ENCODE measurements at places on chromosomes 3 and 15.

- H3K27me3 ChIP-seq: no peaks in the 10 kb centered on the region
- no peak overlapping the region for H3K4me3 ChIP-seq
- H3K27ac ChIP-seq: no peak overlapping the region
- H3K4me1 ChIP-seq: no peaks in the 10 kb centered on the region
- no peak for DNase-seq
- H3K36me3 ChIP-seq: peaks cover 22% of the 10 kb centered on the region
Measured at GRCh38 chr3:43076857-43077256, 29.0 kb downstream of the POMGNT2 start.

DNA sequence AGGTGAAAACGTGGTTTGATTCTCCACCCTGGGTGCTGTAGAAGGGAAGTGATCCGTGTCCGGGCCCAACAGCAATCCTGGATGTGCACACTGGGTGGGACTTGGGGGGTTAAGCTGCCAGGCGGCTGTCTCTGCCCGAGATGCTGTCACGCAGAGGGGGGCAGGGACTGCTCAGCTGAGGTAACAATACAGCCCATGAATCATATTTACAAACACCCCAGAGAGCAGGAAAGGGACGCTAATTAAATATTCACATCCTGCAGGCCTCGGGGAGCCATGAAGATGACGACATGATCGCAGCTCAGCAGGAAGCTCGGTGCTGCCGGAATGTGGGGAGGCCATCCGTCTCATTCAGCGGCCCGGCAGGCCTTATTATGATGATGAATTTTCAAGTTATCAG, 17.9 kb upstream of the CRABP1 start:
- H3K27me3 ChIP-seq: no peaks in the 10 kb centered on the region
- H3K4me3 ChIP-seq: no peak overlapping the region
- no peak for DNase-seq
- H3K27ac ChIP-seq: no peak overlapping the region
- no peaks in the 10 kb centered on the region for H3K4me1 ChIP-seq
- no peaks in the 10 kb centered on the region for H3K36me3 ChIP-seq

- H3K4me1 ChIP-seq: no peaks in the 10 kb centered on the region
- H3K27me3 ChIP-seq: no peaks in the 10 kb centered on the region
- no peak for DNase-seq
- H3K36me3 ChIP-seq: no peaks in the 10 kb centered on the region
- no peak overlapping the region for H3K4me3 ChIP-seq
Measured at GRCh38 chr3:19267040-19267439, 118.7 kb downstream of the KCNH8 start.

- no peaks in the 10 kb centered on the region for H3K36me3 ChIP-seq
- no peak overlapping the region for H3K27ac ChIP-seq
- DNase-seq: no peak
Measured at GRCh38 chr3:73314151-73314951, 252.9 kb downstream of the EBLN2 start.

- peaks cover 3% of the 10 kb centered on the region for H3K27me3 ChIP-seq
- H3K4me3 ChIP-seq: no peak overlapping the region
- no peak overlapping the region for H3K27ac ChIP-seq
Measured at GRCh38 chr15:59812889-59813288, 123.8 kb upstream of the BNIP2 start.

GRCh38 chr3:41907330-41908073, 54.4 kb downstream of the ULK4 start:
- H3K36me3 ChIP-seq: peaks cover 13% of the 10 kb centered on the region
- no peak for DNase-seq
- H3K27me3 ChIP-seq: no peaks in the 10 kb centered on the region
- H3K4me1 ChIP-seq: no peaks in the 10 kb centered on the region

- H3K27me3 ChIP-seq: no peaks in the 10 kb centered on the region
- peaks cover 51% of the 10 kb centered on the region for H3K4me1 ChIP-seq
- DNase-seq: no peak
- H3K4me3 ChIP-seq: no peak overlapping the region
Measured at GRCh38 chr3:45112939-45113338, 33.2 kb downstream of the CDCP1 start.

Data from CD4-positive, alpha-beta T cell (primary cell).